ENCODE measurements at places on chromosomes 12 and 14.

DNA sequence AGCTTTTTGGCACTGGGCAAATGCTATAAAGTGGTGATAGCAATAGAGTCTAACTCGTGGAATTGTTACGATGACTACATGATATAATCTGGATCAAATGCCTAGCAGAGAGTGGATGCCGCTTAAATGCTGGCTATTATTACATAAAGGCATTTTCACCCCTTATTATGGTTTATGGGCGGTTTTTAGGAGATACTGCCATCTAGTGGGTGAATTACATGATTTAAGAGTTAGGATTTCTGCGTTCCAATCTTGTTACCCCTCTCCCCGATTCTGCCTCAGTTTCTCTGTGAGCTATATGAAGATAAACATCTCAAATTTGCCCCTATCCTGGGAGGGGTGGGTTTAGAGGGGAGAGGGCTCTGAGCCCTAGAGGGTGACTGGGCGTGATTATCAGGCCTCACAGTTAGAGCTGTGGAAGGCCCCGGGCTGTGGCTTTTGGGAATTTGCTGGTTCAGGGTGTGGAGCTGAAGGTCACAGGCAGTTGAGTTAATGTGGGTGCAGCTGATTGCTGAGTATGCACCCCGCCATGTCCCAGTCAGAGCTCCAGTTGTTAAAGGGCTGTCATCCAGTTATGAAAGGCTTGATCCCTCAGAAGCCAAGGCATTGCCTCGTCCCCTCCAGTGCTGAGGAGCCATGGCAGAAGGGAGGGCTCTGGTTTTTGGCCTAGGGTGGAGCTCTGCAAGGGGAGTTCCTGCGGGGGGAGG lies 14.4 kb downstream of the CLSTN3 start:
- DNase-seq = no peak

DNA sequence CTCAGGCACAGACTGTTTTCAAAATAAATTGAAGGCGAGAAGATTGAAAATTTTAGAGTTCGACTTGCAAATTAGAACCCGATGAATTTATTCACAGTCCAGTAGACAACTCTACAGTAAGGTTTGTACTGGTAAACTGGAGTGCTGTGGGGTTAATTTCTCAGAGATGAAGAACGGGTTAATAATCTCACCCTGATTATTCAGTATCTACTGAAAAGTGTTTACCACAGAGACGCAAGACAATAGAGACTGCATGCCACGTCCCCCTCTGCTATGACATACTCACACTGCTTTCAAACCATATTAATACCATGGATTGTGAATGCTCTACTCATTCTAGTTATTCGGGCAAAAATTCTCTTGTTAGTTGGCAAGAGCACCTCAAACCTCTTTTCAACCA lies 36.1 kb downstream of the CFL2 start:
- DNase-seq = no peak

DNA sequence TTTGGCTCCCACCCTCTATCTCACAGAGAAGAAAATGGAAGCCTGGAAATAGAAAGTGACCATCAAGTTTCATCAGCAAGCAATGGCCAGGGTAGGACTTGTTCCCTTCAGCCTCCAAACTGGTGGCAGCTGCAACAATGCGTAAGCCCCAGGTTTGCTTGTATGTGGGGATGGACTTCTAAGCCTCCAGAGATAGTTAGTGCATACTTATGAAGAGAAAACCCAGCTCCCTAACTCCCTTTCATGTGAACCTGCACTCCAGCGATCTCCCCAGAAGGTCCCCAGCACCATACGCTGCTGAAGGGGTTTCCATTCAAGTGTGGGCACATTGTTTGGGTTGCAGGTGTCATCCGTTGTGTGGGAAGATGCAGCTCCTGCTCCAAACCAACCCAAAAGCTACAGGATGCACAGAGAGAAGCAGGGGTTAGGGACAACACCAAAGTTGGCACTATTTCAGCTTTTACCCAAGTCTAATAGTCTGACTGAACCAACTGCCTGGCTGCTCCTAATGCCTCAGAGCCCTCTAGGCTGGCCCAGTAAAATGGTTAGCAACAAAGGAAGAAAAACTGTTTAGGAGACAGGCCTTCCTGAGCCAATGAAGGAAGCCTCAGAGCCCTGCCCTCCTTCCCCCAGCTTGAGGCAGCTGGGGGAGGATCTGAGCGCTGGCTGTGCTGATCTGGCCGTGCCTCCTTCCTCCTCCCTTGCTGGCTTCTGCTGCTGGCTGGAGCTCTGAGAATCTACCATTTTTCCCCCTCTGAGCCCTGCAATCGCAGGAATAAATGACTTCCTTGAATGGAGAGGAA lies 12.3 kb downstream of the ZFP36L1 start:
- DNase-seq = no peak

- no peak for DNase-seq
Measured at GRCh38 chr14:99542566-99542965, 61.4 kb downstream of the CCNK start.

GRCh38 chr12:105967038-105967776 lies 171.5 kb downstream of the NUAK1 start:
- DNase-seq = no peak

GRCh38 chr12:51924551-51925319 lies 17.4 kb downstream of the ACVRL1 start:
- no peak for DNase-seq
